Right ventricle myocardium superior (tissue), 1 donor: ENCODE measurements at places on chromosomes 13 and 19. TPM values are rescaled to one million over a fixed set of nuclear protein-coding genes. Genes with fewer than 3 reads are reported as not detected.

GRCh38 chr13:27793507-27794367 lies 1.5 kb downstream of the GSX1 start:
- no peak for DNase-seq

DNA sequence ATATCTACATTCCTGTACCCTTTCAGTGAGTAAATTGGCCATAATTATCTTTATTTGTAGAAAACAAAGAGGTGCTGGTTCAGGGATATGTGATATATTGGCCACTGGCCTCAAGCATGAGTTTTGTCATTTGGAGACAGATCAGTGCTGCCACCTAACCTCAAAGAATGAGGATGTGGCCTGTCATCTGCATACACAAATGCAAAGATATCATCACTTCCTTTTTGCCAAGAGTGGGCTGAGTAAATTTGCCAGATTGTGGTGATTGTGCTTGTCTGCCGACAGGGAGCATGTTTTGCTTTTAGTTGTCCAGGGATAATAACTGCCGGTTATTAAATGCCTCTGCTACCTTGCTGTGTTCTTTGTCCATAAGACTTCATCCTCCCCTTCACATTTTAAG lies 44.2 kb downstream of the WASF3 start:
- no peak for DNase-seq

- no peak for DNase-seq
Measured at GRCh38 chr19:53883231-53883661, 1.2 kb downstream of the PRKCG start.

Gene ANGPTL8
- total RNA-seq, result 0.40 TPM

DNA sequence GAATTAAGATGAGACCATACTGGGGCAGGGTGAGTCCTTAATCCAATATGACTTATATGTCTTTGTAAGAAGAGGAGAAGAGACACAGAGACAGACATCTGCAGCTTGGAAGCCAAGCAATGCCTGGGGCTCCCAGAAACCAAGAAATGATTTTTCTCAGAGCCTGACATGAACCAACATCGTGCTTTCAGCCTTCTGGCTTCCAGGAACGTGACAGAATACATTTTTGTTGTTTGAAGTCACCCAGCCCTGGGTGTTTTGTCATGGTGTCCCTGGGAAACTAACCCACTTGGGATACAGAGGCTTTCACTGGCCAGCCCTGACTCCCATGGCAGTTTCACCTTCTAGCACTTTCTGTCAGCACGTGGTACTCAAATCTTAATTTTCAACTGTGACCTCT lies 95.3 kb upstream of the SLC10A2 start:
- no peak for DNase-seq

DNA sequence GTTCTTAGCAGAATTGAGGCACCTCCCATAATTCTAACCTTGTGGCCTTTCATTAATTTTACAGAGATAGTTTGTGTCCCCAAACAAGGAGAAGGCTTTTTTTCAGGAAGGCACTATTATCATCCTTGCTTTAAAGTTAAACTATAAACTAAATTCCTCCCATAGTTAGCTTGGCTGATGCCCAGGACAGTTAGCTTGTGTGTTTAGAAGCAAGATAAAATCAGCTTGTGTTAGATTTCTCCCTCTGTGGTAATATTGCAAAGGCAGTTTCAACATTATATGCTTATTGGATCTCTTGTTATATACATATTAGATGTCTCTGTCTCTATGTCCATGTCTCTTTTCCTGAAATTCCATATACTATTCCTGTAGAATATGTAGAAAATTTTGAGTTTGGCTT lies 342.7 kb downstream of the TBC1D4 start:
- no peak for DNase-seq

DNA sequence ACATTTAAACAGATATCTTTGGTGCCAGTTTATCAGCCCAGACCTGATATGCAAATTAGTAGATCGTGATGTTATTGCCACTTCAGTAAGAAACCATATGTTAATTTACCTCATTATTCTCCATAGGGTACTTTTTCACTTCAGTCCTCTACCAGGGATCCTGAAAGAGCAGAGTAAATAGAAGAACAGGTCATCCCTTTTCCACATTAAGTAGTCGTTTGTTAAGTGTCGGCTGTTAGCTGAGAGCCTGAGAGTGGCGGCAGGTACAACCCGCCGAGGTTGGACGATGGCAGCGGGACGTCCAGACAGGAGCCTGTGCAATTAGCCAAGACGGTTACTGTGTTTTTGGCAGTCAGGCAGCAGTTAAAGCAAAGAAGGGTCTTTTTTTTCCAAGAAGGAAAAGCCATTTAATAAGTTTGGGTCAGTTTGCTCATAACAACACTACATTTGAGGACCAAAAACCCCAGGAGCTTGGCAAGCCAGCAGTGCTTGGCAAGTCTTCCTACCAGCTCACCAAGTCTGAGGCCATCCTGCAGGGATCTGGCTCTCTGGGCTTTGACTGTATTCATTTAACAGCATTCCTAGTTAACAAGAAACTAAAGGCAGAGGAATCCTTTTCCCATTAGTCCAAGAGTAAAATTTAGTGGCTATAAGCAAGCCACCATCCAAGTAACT lies 231.8 kb downstream of the SHISA2 start:
- DNase-seq, result peak; percentile 43

Gene PRR19
- not detected for total RNA-seq

GRCh38 chr13:111215081-111216047 lies 100.3 kb downstream of the ARHGEF7 start:
- DNase-seq, result peak; percentile 50
